ENCODE measurements at places on chromosomes 2 and 18. TPM values are rescaled to one million over a fixed set of nuclear protein-coding genes. Genes with fewer than 3 reads are reported as not detected.

SRD5A2 gene
- not detected for polyA plus RNA-seq

SLC14A1 gene
- 80.5 TPM for polyA plus RNA-seq

ZSWIM2 gene
- 0.10 TPM for polyA plus RNA-seq

SP110 gene
- 8.2 TPM for polyA plus RNA-seq

Measured in AG04450 (cell line).